ENCODE measurements at places on chromosomes 6 and 20.

GRCh38 chr6:46412662-46413061, 78.6 kb downstream of the RCAN2 start:
- DNase-seq, result no peak

GRCh38 chr6:158536891-158537798, 22.7 kb upstream of the TMEM181 start:
- DNase-seq, result peak; percentile 51

DNA sequence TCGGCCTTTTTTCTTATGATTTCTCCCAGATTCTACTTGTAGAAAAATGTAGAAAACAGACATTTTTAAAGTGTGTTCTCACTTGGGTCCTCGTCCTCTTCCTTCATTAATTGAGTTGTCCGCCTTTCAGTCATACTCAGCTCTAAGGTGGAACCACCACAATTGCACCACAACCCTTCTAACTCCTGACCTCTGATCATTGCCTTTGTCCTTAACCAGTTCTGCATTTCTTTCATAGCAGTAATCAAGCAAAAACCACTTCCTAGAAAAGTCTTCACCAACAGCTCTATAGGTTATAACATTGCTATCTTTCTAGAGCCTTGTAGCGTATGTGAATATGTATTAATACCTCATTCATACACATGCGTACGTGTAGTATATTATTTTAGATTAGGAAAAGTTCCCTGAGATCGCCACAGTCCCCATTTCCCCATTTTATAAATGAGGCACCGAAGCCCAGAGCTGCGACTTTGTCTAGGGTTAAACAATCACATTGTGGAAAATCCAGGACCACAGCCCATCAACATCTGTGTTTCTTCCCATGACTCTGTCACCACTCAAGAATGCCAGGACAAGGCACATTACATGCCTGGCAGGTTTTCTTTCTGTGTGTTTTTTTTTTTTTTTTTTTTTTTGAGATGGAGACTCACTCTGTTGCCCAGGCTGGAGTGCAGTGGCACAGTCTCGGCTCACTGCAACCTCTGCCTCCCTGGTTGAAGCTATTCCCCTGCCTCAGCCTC, 175.5 kb downstream of the BTBD3 start:
- no peak for DNase-seq

- DNase-seq, result no peak
These were observed 10.7 kb upstream of the ULBP3 start for GRCh38 chr6:150079604-150080003.

- DNase-seq, result peak; percentile 76
These were observed 112.6 kb upstream of the RALGAPA2 start for GRCh38 chr20:20824924-20825584.

GRCh38 chr20:44412402-44413144, 57.1 kb downstream of the HNF4A start:
- no peak for DNase-seq

GRCh38 chr6:156821707-156822106, 44.5 kb downstream of the ARID1B start:
- no peak for DNase-seq

- no peak for DNase-seq
These were observed 665.5 kb downstream of the TENT5A start for GRCh38 chr6:81086991-81087390.

- no peak for DNase-seq
These were observed 52.2 kb downstream of the REV3L start for GRCh38 chr6:111430605-111431376.

DNA sequence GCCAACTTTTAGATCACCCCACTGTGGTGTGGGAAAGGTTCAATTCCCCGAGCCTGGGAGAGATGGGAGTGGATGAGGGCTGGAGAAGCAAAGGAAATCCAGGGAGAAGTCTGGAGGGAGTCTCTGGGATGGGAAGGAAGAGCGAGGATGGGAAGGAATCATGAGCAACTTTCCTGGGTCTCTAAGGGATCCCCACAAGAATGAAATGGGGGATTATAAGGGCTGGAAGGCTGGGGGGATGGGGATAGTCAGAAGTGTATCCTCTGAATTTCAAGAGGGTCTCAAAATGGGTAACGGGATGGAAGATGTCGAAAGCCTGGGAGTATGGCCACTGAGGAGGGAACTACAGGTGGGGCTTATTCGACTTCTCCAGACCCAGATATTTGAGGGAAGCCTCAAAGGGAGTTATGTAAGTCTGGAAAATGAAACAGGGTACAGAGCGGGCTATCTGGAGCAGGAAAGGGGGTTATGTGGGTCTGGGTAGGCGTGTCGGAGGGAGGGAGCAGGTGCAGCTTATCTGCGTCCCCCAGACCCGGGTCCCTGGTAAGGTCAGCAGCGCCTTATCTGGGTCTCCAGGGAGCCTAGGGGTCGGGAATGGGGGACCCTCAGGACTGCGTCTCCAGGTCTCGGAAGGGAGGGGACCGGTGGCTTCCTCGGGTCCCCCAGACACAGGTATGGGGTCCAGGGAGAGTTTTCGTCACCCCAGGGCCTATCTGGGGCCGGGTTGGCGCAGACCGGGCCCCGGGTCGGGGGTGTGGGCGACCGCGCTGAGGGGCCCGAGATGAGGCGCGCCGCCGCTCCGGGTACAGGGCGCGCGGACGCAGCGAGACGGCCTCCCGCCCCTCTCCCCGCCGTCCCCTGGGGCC, 550 bp downstream of the PLAGL2 start:
- peak; percentile 18 for DNase-seq

- no peak for DNase-seq
These were observed 81.5 kb downstream of the HAO1 start for GRCh38 chr20:7858734-7859250.

GRCh38 chr20:49323622-49324238, 45.9 kb upstream of the ZNFX1 start:
- no peak for DNase-seq

DNA sequence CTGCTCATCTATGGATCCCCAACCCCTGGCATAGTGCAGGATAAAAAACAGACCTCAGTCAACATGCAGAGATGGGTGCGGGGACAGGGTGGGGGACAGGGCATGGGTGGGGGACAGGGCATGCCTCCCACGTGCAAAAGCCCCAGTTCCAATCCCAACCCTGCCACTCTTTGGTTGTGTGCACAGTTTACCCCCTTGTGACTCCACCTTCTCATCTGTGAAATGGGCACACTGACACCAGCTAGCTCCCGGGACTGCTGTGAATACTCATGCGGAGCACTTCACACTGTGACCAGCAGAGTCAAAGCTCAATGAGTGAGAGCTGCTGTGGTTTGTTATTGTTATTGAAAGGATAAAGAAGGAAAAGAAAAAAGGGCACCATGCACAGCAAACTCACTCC, 69.3 kb downstream of the NFATC2 start:
- DNase-seq, result no peak

DNA sequence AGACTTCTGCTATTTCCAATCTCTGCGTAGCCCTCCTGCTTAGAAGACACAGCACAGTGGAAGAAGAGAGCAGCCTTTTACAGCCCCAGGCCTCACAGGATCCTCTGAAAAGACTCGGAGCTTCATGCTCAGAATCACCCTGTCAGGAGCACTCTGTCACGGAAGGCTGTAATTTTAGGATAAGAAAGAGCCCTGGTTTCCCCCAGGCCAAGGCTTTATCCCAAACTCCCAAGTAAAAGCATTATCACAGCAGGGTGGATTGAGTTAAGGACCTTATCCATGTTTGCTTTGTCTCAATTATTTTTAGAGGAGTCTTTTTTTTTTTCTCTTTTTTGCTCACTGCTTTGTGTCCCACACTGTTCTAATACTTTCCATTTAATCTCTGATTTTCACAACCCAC, 39.2 kb downstream of the ANKS1A start:
- DNase-seq, result peak; percentile 42

- no peak for DNase-seq
These were observed 4.7 kb downstream of the NPEPL1 start for GRCh38 chr20:58697201-58697866.

GRCh38 chr6:111804627-111805235, 68.5 kb downstream of the FYN start:
- no peak for DNase-seq

Measured in HEK293T (cell line).